ENCODE measurements at places on chromosomes 5 and 9.
A peak's percentile ranks its signal among the peaks of the same experiment; 100 is the strongest.

- DNase-seq = no peak
These were observed 29.3 kb upstream of the LVRN start for GRCh38 chr5:115932991-115933390.

DNA sequence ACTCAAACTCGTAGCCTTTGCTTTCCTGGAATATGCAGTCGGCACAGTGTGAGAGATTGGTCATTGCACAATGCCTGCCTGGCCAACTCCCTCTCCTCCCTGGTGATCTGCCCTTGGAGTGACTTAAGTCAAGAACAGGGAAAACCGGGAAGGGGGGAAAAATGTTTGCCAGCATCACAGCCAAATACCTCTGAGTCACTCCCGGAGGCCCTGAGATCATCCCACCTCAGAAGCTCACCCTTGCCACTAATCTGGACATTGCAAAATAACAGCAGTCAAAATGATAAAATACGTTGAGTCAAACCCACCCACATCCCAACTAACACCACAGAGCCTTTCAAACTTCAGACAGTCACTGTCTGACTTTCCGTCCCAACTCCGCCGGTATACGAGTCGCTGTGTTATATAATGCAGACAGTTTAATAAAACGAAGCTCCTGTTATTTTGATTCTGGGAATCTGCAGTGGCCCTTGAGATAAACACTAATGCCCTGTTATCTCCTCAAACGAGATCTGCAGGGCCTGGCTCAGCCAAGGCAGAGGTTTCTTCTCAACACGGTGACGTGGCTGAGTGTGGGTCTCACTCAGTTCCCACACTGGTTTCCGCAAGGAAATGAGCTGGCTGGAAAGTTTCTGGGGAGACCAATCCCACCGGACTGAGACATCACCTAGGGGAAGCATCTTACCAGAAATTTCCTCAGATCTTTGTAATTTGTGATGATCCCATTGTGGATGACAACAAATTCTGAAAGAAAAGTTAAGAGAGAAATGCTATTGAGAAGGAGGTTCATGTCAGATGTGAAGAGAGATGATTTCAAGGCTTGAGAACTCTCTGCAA is 22.1 kb downstream of the GFPT2 start:
- no peak for DNase-seq

DNA sequence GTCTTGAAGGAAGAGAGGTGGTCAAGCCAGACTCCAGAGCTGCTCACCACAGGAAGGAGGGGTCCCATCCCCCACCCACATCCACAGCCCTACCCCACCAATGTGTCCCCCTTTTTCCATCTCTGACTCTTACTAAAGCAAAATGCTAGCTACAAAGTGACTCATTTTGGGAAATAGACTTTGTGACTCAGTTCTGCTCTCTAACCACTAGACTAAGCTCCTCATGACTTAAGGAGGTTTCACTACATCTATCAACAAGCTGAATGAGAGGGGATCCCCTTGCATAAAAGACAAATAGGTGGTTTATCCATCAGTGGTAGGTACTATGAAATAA is 35.1 kb upstream of the ADRB2 start:
- peak; percentile 69 for DNase-seq

GRCh38 chr9:33923079-33923478 is 106.1 kb downstream of the UBE2R2 start:
- no peak for DNase-seq

GRCh38 chr9:8621416-8621815 is 821.8 kb upstream of the DMAC1 start:
- DNase-seq = no peak

DNA sequence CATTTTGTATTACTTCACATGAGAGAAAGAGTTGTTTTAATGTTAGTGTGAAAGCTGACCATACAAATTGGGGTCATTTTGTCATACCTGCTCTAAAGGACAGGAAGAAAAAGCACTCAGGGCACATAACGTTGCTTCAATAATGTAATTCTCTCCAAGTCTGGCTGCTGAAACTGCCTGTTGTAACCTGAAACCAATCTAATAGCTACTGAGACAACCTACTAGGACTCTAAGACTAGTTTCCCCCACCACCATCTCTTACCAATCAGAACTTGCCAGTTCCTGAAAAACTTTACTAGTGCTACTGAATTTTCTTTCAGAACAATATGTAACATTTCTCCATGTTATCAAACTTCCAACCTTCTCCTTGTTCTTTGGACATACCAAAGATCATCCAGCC is 374.7 kb downstream of the PTPRD start:
- no peak for DNase-seq

DNA sequence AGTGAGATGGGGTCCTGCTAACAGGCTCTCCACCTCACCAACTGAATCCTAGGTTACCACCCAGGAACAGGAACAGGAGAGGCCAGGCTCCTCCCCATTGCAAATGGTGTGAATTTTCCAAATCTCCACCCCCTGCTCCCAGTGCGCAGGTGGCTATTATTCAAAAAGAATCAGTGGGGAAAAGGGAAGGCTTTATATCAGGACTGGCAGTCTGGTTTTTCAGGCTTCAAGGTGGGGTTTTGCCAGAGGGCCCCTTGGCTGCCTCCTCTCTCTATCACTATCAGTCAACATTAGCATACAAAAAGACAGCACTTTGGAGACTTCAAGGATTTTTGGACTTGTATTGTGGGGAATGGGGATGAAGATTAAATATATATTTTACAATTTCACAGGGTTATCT is 1817.6 kb upstream of the C9orf72 start:
- DNase-seq = no peak

- DNase-seq = no peak
These were observed 16.1 kb downstream of the SLC22A4 start for GRCh38 chr5:132310141-132310834.

GRCh38 chr5:156051972-156052371 is 275.0 kb upstream of the SGCD start:
- no peak for DNase-seq

DNA sequence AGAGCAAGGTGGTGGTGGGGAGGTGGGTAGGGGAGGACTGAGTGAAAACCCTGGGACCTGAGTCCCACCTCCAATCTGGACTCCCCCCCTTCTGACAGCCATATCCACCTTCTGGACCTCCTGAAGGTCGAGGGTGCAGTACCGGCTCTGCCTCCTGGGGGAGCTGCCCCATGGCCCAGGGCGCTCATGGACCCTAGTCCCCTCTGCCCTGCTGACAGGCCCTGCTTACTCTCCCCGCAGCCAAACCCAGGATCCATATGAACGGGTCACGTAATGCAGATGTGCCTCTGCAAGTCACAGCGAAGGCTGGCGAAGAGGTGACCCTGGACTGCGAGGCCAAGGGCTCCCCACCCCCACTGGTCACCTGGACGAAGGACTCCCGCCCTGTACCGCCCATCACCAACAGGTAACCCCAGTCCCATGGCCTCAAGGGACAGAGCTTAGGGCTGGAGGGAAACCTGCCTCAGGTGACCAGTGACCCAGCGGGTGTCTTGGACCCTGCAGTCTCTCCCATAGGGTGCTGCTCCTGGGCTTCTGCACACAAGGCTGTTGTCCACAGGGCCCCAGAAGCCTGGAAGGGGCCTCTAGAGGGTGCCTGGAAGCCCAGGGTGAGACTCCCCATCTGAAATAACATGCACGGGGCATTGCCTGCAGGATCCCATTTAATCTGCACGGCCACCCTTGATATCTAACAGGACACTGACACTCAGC is 61.7 kb downstream of the HMCN2 start:
- DNase-seq = no peak
